Stimulated activated CD8-positive, alpha-beta memory T cell treated with anti-CD3 and anti-CD28 coated beads, Interleukin-7, amount 100 ng/mL, for 24 hours (primary cell): ENCODE measurements at places on chromosomes 4 and X.

DNA sequence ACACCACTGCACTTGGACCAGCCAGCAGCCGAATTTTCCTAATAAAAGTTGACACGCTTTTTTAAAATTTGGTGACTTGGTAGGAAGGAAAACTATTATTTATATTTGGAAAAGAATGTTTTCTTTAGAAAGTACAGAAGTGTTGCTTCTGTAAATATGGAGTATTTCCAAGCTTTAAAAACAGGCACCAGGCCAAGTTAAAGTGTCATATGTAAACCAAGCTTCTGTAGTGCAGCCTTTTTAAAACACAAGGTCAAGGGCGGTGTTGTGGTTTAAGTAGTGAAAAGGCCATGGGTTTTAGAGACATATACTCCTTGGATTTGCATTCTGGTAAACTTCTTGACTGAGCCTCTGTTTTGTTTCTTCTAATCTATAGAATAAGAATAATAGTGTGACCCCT is 62.7 kb downstream of the TRIM2 start:
- DNase-seq, result no peak

DNA sequence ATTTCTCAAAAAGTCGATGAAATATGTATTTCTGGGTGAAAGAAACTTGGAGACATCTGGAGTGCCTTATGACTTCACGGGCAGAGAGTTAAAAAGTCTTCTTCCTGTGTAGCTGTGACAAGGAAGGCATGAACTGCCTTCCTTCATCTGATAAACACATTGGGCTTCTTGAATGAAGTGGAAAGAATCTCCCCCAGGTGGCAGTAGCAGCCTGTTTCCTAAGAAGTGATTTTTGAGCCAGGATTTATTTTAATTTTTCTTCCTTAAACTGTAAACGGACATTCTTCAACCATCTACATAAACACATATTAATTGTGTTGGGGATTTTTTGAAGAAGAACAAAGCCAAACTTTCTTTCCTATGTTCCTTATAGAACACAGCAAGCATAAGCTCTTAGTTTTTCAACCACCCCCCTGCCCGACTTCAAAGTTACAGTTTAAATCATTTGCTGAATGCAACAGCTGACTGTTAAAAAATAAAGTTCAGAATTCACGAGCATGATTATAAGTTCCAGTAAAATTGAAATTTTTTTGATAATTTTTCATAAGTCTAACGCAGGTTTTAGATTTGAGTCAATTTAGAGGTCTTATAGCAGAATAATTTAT is 980 bp upstream of the GIMD1 start:
- DNase-seq, result no peak

DNA sequence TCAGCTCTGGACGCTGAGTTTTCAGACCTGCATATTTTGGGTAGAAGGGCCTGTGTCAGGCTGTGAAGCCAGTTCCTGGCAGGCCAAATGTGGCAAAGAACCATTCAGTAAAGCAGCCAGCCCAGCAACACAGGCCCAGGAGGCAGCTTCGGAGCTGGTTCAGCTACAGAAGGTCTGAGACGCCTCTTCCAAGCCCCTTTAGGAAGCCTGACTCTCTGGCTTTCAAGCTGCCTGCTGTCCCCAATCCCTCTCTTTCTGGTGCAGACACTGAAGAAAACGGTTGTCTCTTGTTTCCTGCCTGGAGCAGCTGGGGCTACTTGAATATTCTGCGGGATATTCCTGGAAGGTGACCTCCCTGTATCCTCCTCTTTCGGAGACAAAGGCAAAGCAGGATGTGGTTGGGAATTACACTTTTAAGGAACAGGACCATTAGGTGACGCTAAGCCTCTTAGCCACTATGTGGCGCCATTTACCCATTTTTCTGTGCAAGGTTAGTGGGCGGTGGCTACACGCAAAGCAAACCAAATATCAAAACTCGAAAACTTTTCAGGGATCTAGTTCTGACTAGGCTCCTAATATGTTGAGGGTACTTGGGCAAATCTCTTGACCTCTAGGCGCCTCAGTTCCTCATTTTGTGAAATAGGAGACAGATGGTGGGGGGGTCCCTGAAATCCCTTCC is 47.2 kb upstream of the LAS1L start:
- DNase-seq, result no peak

GRCh38 chr4:80322716-80323115 is 12.8 kb upstream of the CFAP299 start:
- DNase-seq, result no peak

DNA sequence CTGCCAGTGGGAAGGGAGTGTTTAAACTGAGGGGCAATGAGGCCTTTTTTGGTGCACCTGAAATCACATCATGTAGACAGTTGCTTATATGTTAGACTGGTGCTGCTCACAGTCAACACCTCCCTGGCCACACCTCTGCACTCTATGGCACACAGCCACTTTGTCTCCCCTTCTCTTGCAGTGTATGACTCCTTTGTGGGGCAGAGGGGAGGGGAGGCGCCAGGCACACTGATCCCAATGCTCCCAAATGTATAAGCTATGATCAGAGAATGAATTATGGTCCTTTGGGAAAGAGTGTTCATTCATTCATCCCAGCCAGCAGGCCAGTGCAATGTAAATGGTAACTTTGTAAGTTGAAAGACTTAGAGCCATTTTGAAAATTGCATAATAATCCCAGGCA is 4.6 kb upstream of the GPC3 start:
- no peak for DNase-seq

- no peak for DNase-seq
These were observed 54.2 kb downstream of the MSX1 start for GRCh38 chr4:4913628-4914027.

DNA sequence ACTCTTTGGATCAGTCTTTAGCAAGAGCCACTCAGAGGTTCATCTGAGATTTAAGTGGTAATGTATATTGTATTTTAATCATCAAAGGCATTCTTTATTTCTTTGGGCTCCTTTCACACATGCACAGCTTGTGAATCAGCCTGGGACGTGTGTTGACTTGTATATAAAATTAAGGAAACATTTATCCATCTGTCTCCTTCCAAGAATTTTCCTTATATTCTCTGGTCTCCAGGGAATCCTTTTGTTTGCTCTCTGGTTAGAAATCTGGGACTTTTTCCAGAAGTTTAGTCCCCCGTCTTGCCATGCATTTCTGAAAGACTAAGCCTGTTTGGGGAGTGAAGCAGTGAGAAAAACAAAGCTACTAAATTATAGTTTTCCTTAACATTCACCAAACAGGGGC is 212.3 kb downstream of the DCAF12L2 start:
- no peak for DNase-seq

DNA sequence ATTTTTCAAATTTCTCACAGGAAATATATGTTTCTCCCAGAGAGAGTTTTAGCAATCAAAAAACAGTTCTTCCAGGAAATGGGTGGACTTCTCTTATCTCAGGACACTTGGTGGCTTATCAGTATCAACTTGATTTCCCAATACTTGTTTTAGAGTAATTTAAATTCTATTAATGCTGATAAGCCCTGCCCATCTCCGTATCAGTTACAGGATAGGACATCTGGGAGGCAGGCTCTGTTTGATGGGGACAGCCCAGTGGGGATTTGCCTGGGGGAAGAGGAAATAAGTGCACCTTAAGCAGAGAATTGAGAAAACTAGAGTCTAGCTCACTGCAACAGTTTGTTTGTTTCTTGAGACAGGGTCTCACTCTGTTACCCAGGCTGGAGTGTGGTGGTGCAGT is 43.2 kb upstream of the PDGFRA start:
- DNase-seq, result no peak

- DNase-seq, result no peak
These were observed 1.4 kb upstream of the RPS6KA3 start for GRCh38 chrX:20267931-20268701.

- DNase-seq, result no peak
These were observed 98.9 kb upstream of the PJA1 start for GRCh38 chrX:69264158-69264581.

- DNase-seq, result no peak
These were observed 102.6 kb upstream of the TENT5D start for GRCh38 chrX:80317646-80318045.

GRCh38 chr4:60897415-60897814 is 302.7 kb upstream of the ADGRL3 start:
- DNase-seq, result no peak
